Frontal cortex (tissue), 4 donors: ENCODE measurements at places on chromosomes 12 and 14. TPM values are rescaled to one million over a fixed set of nuclear protein-coding genes. Genes with fewer than 3 reads are reported as not detected.

TEX22 gene
- total RNA-seq, result 0.41 TPM

NEUROD4 gene
- total RNA-seq, result 2.9 TPM

CACNA1C gene
- total RNA-seq, result 20.0 TPM

BMAL2 gene
- 42.4 TPM for total RNA-seq

SYCP3 gene
- total RNA-seq, result 0.82 TPM

SIX1 gene
- 0.41 TPM for total RNA-seq

IKBIP gene
- 9.4 TPM for total RNA-seq
